Hematopoietic multipotent progenitor cell treated with erythropoietin and hydrocortisone succinate and interleukin-3 and kit ligand, for 17 days (in vitro differentiated cells): ENCODE measurements at places on chromosomes 13 and 19.
A peak's percentile ranks its signal among the peaks of the same experiment; 100 is the strongest.

DNA sequence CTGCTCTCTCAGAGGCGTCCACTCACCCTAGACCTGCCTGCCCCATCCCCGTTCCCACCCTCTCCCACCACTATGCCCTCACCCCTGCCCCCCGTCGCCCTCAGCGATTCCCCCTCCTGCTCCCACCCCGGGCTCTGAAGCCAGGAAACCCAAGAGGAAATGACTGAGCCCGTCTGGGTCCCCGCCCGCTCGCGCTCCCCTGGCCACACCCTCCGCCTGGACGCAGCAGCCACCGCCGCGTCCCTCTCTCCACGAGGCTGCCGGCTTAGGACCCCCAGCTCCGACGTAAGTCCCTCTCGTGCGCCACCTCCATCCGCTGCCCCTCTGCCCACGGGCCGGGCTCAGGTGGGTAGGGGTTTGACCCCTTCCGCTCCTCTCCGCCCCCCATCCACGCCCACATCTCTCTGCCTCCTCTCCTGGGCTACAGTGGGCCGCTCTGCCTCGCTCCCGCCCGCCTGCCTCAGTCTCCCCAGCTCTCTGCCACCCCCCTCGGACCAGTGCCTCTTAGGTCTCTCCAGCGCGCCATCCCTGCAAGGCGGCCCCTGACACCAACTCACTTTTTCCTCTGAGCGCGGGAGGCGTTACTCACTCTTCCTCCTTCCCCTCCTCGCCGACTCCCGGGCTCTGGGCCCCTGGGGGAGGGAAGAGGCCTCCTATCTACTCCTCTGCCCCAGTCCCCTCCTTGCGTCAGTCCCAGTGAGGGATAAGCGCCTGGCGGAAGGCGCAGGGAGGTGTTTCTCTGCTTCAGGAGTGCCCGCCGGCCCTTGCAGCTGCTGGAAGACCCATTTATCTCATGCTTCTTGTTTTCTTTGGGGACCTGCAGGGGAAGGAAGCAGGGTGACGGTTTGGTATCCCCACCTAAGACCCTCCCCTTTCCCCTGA lies at the start of gene FXYD5:
Gene FXYD5, plus strand, starts transcription at position 211 of the 882 bp plus-strand sequence. CDS start 816 bp downstream, outside the sequence.
- DNase-seq, result no peak

- no peak for DNase-seq
Observed at GRCh38 chr13:94414141-94414540, 65.3 kb downstream of the DCT start.

- DNase-seq, result peak; percentile 50
Observed at GRCh38 chr19:48867123-48867745, 1.2 kb downstream of the PLEKHA4 start.

DNA sequence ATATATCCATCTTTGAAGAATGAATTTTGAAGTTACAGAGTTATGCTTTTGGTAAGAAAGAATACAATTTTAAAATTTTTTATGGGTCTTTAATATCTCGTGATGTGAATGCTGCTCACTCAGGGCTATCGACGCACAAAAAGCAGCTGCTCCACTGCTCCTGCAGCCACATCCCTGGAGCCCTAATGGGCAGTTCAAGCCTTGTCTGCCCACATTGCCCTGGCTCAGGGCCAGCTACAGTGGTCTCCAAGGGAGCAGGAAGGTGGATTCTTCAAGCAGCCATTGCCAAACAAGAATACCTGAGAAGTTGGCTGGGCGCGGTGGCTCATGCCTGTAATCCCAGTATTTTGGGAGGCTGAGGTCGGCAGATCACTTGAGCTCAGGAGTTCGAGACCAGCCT lies 85.8 kb downstream of the IPO5 start:
- no peak for DNase-seq

DNA sequence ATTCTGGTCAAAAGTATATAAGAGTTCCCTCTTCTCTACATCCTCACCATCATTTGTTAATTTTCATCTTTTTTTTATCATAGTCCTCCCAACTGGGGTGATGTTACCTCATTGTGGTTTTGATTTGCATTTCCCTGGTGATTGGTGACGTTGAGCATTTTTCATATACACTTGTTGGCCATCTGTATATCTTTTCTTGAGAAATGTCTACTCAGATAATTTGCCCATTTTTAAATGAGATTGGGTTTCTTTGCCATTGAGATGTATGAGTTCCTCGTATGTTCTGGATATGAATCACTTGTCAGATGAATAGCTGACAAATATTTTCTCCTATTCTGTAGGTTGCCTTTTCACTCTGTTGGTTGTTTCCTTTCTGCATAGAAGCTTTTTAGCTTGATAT lies 2.4 kb downstream of the CD33 start:
- no peak for DNase-seq

DNA sequence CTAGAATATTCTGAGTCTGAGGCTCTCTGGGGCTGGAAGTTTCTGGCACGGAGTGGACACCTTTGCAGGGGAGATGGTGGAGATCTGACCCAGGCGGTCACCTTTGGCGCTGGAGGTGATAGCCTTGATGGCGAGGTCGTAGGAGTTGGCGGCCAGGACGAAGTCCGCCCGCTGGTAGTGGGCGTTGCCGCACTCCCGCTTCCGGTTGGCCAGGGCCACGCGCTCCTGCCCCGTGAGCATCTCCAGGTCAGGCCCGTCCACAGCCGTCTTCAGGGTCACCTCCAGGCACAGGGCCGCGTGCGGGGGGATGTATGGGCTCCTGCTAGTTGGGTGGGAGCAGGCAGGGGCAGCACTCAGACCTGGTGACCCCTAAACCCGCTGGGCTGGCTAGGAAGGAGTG lies 5.3 kb downstream of the FKBP8 start:
- no peak for DNase-seq

- DNase-seq, result peak; percentile 79
Observed at GRCh38 chr19:50607874-50608785, 31.6 kb downstream of the SYT3 start.

- peak; percentile 82 for DNase-seq
Observed at GRCh38 chr19:48964205-48965039, 687 bp upstream of the FTL start.

DNA sequence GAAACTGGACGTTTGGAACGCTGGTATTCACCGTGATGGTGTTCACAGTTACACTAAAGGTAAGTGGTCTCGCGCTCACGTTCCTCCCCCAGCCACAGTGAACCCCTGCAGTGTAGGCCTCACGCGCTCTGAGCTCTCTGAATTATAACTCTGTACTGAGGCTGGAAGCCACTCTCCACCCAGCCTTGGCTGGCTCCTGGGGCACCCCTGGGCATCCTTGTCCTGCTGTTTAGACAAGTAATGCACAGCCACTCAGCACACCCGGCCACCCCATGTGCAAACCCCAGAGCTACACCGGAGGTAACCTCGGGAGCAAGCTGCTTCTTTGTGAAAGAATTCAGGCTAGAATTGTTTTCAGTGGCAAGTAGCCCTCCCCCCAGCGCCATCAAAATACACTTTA lies 97.3 kb upstream of the MCF2L start:
- no peak for DNase-seq

DNA sequence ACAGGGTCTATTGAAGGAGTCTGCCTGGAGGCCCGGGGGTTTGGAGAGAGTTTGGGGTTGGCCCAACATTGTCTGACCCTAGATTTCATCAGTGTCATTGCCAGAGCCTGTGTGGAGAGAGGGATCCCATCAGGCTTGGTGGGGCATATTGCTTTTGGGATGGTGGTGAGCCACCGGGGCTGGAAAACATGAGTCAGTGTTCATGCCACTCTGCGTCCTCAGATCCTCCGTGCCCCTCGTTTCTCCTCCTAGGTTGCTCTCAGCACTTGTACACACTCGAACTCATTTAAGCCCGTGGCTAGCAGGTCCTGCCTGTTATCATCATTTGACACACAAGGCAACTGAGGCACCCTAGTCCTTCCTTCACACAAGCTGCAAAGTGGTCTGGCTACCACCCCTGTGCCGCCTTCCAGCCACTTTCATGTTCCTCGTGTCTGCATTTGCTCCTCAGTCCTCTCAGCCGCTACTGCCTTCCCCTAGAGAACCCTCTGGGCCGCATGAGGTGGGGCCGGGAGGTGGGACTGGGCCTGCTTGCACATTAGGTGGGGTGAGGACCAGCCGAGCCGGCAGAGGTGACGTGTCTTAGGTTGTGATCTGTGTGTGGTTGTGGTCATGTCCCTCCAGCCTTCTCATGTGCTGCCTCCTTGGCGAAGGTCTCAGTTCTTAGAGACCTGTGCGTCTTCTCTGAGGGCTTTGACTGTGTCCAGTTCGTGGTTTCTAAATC lies 3.6 kb downstream of the NACC1 start:
- DNase-seq, result no peak

- DNase-seq, result no peak
Observed at GRCh38 chr19:19214159-19214490, 2.4 kb downstream of the NCAN start.

DNA sequence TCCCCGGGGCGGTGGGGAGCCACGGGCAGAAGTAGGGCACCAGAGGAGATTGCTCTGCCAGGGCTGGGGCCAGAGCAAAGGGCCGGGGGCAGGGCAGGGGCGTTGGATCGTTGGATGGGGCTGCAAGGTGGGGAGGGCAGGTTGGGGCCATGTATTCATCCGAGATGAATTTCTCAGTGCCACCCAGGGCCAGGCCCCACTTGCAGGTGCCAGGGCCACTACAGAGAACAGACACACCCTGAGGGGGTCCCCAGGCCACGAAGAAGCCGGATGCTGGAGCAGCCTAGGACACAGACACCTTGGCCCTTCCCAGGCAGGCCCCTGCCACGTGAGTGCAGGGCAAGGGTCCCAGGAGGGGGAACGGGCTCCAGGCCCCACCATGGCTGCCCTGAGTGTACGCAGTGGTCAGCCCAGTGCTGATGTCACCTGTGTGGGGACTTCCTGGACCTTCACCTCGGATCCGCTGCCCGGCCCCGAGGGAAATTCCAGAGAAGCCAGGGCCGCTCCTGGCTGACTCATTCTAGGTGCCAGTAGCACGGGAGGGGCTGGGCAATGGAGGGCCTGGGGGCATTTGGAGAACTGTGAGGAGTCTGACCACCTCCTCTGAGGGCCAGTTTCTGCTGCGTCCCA lies 9.6 kb upstream of the SBNO2 start:
- DNase-seq, result no peak

DNA sequence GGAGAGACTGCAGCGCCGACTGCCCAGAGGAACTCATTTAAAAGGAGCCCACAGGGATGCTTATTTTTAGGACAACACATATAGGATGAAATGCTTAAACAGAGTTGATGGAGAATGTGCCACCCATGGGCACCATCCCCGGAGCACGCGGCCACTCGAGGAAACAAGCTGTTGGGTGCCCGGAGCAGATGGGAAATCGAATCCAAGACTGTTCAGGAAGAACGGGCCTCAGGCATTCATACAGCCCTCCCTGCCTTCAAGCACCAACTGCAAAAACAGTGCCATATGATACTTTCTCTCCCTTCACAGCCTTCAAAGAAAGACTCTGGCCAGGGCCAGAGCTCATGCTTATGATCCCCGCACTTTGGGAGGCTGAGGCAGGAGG lies 40.2 kb downstream of the RAB20 start:
- no peak for DNase-seq

DNA sequence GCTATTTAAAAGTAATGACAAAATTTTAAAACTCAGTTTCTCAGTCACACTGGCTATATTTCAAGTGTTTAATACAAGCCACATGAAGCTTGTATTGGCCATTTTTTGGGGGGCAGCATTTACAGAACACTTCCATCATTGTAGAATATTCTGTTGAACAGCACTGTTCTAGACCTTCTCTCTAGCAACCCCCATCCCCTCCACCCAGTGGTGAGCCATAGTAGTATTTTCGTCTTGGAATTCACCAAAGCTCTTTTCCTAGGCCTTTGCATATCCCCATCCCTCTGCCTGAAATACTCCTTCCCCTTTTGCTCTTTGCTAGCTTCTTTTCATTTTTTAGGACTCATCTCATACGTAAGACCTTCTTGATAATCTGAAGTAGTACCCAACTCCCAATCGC lies 99.5 kb downstream of the ZC3H13 start:
- DNase-seq, result no peak

GRCh38 chr13:28067491-28067890 lies 32.9 kb downstream of the FLT3 start:
- no peak for DNase-seq

DNA sequence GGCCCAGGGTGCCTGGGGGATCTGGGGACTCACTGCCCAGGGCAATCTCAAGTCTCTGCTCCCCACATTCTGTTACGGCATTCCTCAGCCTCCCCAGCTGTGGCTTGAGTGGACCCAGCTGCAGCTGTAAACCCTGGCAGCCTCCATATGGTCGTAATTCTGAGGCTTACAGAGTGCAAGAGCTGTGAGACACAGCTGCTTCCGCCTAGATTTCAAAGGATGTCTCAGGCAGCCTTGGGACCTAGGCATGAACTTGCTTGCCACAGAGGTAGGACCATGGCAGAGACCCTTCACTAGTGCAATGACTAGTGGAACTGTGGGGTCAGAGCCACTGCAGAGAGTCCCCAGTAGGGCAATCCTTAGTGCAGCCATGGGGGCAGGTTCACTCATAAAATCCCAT lies 297.5 kb downstream of the ENOX1 start:
- DNase-seq, result no peak

DNA sequence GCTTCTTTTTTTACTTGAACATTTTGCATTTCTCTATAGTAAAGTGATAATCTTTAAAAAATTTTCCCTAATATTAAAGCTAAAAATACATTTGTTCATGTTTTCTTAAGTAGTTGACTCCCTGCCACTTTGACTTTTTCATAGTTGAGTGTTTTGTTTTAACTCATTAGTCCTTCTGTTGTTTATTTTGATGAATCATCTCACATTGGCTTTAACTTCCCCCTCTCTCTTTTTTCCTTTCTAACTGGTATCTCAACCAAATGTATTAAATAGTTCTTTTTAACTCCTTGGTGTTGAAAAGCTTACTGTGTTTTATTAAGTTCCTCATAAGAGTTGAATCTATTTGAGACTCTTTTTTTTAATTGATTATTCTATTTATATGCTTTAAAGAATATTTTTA lies 2.8 kb downstream of the TNFSF13B start:
- no peak for DNase-seq

GRCh38 chr13:44199627-44200207 lies 173.9 kb upstream of the SERP2 start:
- DNase-seq, result no peak

DNA sequence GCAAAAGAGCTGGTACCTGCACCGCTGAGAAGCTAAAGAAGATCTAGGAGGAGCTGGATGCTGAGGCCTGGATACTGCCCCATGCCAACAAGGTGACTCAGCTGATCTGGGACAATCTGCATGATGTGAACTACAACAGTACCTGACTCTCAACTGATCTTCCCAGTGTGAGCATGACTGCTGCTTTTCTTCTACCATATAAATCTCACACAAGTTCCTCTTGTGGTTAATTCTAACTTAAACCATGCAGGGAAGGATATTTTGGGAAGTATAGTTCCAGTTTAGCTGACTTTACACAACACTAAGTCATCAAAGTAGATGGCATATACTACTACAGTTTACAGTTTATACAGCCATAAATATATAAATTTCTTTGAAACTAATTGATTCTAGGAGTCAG lies 91.9 kb downstream of the SLAIN1 start:
- no peak for DNase-seq

GRCh38 chr19:52935434-52935833 lies 12.2 kb upstream of the ZNF888 start:
- DNase-seq, result no peak

GRCh38 chr13:31055589-31055988 lies 106.1 kb downstream of the HSPH1 start:
- no peak for DNase-seq

GRCh38 chr19:56306016-56306415 lies 8.6 kb downstream of the ZSCAN5A start:
- no peak for DNase-seq
